Activated effector memory CD4-positive, alpha-beta T cell treated with anti-CD3 and anti-CD28 coated beads, Interleukin-2, amount 50 U/mL, for 16 hours (primary cell): ENCODE measurements at places on chromosomes 13 and 19.

- no peak for DNase-seq
Measured at GRCh38 chr13:73991384-73991783, 142.8 kb downstream of the KLF12 start.

DNA sequence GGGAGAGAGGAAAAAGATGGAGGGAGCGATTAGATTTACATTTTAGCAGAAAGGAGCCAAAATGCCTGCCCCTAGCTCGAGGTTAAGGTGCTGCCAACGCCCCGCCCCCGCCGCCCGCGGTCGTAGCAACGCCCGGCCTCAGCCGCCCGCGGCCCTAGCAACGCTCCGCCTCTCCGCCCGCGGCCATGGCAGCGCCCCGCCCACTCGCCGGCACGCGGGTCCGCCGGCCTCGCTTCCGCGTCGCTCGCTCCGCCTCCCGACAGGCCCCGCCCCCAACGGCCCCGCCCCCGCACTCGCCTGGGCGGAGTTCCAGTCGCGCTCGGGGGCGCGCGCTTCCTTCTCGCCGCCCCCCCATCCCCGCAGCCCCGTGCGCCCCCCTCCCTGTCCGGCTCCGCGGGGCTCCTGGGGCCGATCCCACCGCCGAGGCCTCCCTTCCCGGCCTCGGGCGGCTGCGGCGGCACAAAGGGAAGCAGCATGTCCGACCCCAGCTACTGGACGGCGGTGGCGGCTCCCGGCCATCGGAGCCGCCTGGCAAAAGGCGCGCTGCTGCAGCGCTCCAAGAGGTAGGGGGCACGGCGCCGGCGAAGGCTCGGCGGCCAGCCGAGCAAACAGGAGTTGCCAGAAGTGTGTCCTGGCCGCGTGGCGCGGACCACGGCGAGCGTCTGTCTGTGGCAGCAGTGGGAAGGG lies 20.3 kb downstream of the MAST3 start:
- DNase-seq: peak; percentile 98

- DNase-seq: no peak
Measured at GRCh38 chr19:53045536-53045935, 996 bp downstream of the ERVV-2 start.

- DNase-seq: no peak
Measured at GRCh38 chr13:25214491-25215252, 42.6 kb upstream of the AMER2 start.

DNA sequence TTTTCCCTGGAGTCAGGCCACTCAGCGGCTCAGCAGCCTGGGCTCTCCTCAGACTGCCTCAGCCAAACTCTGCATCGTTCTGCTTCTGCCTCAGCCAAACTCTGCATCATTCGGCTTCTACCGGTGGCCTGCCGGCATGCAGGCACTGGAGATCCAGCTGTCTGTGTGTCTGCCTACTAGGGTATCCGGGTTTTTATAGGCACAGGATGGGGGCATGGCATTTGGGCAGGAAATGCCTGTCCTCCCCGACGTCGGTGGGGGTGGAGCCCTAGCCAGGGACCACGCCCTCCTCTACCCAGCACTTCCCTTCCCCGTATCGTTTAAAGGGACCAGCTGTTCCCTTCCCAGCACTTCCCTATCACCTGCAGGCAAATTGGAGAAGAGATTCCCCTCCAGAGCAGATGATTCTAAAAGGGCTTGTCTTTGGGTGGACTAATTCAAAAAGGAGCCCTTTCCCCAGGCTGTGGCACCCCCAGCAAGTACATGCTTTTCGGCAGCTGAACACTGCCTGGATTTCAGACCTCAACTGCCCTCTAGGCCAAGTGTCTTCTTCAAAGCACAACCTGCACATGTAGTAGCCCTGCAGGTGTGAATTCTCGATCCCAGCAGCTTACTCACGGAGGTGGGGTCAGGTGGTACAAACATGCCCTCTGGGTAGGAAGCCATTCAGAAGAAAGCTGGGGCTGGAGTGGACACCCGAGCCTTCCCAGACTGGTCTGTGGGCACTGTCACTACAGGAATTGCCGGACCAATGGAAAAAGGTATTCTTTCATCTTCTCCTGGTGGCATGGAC lies 25.4 kb upstream of the GPR12 start:
- peak; percentile 73 for DNase-seq

GRCh38 chr13:32022311-32022710 lies 9.3 kb upstream of the FRY start:
- no peak for DNase-seq

DNA sequence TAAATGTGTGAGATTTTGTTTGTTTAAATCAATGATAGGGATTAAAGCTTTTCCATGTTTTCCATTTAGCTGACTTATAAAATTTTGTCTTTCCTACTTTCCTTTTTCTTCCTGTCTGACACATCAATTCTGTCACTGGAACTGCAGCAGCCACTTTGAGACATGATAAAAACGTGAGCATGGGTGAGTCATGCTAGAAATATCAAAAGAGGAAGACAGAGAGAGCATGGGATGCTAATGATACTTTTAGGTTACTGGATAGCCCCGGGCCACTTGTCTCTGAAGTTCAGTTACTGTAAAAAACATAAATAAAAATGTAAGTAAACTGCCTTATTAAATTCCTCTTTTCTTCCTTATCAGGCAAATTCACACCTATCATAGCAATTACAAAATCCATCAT lies 1332.0 kb upstream of the PCDH20 start:
- DNase-seq: no peak

- DNase-seq: no peak
Measured at GRCh38 chr13:44104197-44104490, 224.4 kb downstream of the LACC1 start.

GRCh38 chr13:43058318-43058674 lies 34.9 kb downstream of the DNAJC15 start:
- no peak for DNase-seq

DNA sequence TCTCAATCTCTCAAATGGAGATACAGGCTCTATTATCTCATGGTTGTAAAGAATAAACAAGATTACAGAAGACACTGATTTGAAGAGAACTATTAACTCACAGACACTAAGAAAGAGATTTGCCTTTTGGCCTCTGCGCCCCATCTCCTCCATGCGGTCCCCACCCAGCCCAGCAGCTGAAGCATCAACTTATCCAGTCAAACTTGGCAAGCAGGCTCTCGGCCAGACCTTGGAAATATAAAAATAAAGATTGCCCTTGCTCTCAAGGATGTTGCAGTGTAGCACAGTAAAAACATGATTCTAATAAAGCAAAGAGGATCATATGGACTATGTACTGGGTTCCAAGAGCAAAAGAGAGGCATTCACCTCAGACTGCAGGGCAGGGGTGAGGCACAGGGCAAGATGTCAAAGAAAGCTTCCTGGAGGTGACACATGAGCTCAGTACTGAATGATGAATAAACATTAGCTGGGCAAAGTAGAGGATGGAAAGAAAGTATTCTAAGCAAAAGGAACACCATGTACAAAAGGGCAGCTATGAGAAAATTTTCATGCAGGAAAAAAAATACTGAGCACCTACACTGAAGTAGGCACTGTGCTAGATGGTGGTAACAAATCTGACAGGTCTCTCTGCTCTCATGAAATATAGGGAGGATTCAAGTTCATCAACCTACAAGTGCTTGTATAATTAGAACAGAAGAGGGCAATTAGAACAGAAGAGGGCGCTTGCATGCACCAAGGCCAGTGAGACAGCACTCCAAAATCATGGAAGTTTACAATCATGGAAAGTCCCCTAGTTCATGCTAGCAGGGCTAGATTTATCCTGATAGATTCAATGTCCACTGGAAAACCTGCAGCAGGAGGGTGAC lies 85.0 kb downstream of the SACS start:
- no peak for DNase-seq

DNA sequence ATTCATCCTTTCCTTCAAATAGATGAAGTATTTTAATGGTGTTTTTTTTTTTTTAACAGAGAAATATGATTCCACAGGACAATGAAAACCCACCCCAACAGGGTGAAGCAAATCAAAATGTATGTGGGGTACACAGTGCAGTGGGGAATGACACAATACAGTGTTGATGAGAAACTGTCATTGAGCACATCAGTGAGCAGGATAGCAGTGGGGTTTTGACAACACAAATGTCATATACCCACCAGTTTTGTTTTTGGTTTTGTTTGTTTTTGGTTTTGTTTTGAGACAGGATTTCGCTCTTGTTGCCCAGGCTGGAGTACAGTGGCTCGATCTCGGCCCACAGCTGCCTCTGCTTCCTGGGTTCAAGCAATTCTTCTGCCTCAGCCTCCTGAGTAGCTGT lies 29.2 kb downstream of the ZNF844 start:
- DNase-seq: no peak

DNA sequence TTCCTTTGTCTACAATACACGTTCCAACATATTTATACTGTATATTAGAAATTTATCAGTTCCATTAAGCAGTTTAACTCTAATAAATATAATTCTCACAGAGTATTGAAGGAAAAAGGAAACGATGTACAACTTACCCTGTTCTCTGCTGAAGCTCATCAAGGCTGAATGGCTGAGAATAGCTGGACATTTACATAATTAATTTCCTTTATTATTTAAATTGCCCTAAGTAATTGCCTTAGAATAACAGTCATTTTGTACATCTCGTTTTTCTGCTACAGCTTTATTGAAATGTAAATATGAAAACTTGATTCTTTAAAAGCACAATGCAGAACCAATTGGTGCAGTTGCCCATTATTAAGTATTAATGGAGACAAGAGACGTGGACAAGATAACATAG lies 648.3 kb upstream of the ATXN8OS start:
- DNase-seq: no peak

- no peak for DNase-seq
Measured at GRCh38 chr13:110269509-110270185, 37.3 kb downstream of the COL4A1 start.

GRCh38 chr19:52190487-52191293 lies 838 bp downstream of the PPP2R1A start:
- DNase-seq: no peak

DNA sequence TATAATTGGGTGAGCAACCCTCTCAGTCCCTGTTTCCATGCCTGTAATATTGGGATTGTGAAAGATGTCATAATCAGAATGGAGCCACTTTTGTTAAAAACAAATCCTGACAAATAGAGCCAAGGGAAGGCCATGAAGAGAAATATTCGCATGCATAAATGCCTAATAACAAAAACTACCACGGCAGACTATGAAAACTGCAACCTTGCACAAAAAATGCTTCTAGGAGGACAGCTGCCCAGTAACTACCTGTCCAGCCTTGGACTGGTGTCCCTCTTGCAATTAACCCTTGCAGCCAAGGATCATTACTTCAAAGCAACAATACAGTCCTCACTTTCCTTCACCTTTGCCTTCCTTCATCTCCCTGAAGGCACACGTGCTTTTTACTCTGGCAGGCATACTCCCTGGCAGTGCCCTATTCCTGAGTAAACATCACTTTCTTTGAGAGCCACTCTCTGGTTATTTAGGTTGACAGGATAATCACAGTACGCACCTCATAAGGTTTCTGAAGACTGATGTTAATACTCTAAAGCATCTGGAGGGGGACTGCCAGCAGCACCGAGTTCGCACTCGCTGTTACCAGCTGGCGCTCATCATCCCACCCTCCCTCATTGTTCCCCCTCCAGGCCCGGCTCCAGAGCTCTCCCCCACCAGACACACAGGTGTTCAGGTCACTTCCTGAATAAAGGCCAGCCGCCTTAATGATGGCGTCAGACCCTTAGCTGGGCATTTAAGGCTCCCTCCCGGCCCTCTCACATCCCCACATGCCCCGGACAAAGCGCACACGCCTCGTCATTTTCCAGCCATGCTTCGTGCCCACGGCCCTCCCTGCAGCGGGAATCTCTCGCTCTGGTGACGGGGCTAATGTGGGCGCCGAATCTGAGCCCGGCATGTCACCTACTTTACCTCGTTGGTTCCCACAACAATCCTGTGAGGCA lies 57.3 kb downstream of the CDADC1 start:
- no peak for DNase-seq

GRCh38 chr13:112346173-112346898 lies 29.8 kb upstream of the SPACA7 start:
- no peak for DNase-seq

DNA sequence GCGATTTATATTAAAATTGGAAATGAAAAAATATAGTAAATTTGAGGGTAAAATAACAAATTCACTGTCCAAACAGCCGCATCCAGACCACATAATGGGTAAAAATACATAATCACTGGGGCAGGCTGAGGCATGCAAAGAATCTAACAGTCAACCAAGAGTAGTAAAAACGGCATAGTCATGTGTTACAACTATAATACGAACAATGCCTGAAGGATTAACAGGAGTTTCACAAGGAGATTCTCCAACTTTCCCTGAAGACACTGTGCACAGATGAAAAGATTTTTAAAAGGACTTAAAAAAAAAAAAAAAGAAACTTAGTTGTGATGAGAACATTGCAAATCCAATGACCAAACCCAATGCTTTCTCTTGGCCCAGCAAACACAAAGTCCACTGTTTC lies 20.4 kb upstream of the ATXN8OS start:
- no peak for DNase-seq

- DNase-seq: no peak
Measured at GRCh38 chr13:58343076-58343475, 711.5 kb downstream of the PCDH17 start.

DNA sequence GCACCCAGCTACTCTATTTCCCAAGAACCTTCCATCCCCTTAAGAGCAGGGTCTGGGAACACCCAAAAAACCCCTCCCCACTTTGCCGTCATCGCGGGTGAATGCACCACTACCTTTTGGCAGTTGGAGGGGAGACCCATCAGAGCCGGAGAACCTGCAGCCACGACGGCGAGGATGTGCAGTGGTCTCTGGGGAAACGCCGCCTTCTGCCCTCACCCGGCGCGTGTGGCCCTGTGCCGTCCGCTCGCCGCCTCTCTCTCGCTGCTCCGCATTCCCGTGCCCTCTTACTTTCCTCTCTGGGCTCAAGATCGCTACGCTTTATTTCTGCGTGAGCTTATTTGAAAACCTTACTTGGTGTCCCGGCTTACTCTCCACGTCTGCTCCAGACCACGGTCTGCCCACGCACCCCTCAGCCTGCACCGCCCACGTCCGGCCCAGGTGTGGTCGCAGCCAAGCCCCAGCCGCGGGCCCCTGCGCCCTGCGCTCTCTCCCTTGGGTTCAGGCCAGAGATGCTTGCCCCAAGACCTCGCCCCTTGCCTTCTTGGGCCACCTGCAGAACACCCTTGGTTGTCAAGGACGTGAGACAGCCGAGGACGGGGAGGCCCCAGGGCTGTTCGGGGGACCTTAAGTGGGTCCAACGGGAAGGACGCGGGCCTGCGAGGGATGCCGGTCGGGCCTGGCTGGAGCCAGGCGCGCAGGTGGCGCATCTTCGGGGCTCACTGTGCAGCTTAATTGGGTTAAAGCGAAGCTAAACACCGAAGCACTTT lies 2.0 kb upstream of the MAB21L1 start:
- no peak for DNase-seq

GRCh38 chr13:59790626-59791025 lies 373.1 kb downstream of the DIAPH3 start:
- DNase-seq: no peak

- DNase-seq: no peak
Measured at GRCh38 chr19:51166846-51167490, 24.9 kb downstream of the SIGLEC7 start.
